Stimulated activated CD4-positive, alpha-beta T cell treated with anti-CD3 and anti-CD28 coated beads, Interleukin-4, amount 100 ng/mL, for 1 hour (primary cell): ENCODE measurements at places on chromosomes 4 and X.

DNA sequence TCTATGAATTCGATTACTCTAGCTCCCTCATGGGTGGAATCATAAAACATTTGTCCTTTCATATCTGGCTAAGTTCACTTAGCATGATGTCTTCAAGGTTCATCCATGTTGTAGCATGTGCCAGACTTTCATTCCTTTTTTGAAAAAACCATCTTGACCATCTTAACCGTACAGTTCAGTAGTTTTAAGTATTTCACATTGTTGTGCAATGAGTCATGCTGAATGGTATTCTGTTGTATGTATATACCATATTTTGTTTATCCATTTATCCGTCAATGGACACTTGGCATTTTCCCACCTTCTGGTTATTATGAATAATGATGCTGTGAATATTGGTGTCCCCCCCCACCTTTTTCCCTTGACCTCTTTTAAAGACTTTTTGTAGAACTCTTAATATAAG is 72.4 kb upstream of the TLR2 start:
- DNase-seq = no peak

DNA sequence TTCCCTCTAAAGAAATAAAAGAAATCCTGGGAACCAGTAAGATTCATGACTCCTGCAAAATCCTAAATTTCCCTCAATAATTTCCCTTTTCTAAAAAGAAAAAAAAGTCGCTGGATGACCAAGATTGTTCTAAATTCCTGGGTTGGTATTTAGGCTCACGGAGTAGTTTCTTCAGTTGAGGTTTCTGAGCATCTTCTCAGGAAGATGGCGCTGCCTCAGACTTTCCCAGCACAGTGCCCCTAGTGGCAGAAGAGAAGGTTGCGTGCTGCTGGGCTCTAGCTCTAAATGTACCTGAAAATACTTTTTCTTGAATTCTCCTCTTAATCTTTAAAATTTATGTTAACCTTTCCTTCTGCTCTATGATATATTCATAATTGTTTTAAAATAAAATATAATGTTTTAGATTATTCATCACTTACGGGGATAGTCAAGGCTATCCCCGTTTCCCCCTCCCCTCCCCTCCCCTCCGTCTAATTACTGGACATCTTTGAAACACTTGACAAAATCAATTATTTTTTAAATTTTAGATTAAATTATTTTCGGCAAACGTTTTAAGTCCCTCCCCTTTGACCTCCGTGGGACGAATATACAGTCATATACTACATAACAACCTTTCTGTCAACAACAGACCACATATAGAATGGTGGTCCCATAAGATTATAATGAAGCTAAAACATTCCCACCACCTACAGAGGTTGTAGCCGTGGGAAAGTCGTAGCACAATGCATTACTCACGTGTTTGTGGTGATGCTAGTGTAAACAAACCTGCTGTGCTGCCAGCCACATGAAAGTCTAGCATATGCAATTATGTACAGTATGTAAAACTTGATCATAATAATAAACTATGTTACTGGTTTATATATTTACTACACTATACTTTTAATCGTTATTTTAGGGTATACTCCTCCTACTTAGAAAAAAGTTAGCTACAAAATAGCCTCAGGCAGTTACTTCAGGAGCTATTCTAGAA is 41.0 kb upstream of the GATB start:
- DNase-seq = peak; percentile 65

DNA sequence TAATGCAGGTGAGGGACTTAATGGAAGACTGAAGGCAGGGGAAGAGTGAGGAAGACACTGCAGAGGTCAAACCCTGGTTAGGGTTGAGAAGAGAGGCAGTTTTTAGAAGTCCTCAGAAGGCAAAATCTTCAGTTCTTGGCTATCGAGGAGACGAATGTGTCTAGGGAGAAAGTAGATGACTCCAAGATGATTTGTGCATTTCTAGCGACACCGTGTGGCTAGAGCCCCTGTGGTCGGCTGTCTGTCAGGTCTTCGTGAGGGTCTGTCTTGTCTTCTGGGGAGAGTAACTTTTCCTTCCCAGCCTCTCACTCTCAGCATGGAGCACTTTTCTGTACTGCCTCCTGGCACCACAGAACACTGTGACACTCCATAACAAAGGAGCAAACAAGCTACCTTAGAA is 458.1 kb downstream of the STIM2 start:
- DNase-seq = no peak

DNA sequence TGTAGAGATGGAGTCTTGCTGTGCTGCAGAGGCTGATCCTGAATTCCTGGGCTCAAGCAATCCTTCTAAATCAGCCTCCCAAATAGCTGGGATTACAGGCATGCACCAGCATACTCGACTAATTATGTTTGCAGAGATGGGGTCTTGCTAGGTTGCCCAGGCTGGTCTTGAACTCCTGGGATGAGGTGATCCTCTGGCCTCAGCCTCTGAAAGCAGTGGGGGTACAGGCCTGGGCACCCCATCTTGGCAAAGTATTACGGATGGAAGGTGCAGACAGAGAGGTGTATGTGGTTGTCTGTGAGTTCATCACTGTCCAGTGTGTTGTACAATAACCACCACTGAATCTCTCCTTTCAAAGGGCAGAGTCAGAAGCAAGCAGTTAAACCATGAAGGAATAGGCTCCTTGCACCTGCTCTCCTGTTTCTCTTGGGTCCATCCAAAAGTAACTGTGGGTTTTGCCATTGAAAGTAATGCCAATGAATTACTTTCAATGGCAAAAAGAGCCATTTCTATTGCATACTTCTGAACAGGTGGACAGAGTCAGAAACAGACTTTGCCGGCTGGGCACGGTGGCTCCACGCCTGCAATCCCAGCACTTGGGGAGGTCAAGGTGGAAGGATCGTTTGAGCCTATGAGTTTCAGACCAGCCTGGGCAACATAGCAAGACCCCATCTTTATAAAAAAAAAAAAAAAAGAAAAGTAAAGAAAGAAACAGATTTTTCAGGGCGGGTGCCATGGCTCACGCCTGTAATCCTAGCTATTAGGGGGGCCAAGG is 7.0 kb upstream of the AKAP17A start:
- no peak for DNase-seq

DNA sequence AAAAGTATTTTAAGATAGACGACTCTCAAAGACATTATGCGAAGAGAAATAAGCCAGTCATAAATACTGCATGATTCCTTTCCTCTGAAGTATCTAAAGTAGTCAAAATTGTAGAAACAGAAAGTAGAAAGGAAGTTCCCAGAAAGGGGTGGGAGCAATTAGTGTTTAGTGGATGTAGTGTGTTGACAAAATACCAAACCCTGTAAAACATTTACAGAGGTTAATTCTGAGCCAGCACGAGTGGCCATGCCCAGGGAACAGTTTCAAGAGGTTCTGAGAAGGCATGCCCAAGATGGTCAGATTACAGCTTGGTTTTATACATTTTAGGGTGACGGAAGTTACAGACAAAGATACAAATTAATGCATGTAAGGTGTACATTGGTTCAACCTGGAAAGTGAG is 34.4 kb upstream of the SLC25A4 start:
- DNase-seq = no peak

DNA sequence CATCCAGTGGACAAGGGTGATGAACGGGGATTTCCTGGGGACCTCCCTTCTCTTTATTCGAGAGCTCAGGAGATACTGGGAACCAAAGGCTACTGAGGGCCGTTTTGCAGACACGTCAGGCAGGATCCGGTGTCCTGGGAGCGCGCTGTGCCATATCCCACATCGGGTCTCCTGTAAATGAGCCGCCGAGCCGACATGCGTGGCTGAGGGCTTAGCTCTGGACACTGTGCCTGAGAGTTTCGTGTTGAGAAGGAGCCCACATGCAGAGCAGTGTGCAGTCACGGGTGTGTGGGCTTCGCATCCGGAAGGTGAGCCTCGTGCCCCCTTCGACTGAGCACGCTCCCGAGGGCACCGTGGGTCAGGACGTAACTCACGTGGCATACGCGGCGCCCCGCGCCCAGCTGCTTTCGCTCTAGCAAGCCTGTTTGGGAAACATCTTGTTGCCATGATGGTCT is 28.5 kb upstream of the HGFAC start:
- DNase-seq = no peak

GRCh38 chrX:71996826-71997225 is 86.2 kb downstream of the NHSL2 start:
- no peak for DNase-seq

DNA sequence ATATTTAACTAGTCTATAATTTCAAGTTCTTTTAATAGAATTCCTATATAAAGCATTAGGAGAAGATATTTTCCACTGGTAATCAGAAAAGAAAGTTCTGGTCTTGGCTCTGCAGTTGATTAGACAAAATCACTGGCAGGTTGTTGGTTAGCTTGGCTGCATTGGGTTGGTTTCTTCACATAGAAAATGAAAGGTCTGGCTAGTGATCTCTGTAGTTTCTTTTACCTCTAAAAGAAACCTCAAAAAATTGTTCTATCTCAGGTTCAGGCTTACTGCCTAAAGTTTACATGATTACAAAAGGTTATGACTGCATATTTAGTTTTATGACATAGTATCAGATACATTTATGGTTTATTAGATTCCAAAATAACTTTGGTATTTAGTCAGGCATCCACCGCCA is 95.8 kb upstream of the NAP1L5 start:
- no peak for DNase-seq
